ENCODE measurements at places on chromosomes 4 and X. TPM values are rescaled to one million over a fixed set of nuclear protein-coding genes. Genes with fewer than 3 reads are reported as not detected.
A peak's percentile ranks its signal among the peaks of the same experiment; 100 is the strongest.

DNA sequence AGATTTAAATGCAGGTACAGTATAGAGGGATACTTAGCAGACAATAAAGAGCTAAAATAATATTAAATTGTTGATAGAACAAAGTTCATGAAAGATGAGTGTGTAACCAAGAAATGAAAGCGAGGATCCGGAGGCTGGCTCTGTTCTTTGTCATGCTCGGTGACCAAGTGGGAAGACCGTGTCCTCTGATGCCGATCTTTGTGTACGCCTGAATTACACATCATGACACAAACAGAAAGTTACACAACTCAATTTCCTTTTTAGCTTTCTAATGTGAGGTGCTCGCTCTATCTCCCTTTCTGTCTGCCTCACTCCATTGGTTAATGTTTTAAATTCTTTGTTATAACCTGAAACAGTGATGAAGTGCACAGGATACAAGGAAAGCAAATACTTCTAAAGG lies 114.8 kb upstream of the NEIL3 start:
- no peaks in the 10 kb centered on the region for H3K36me3 ChIP-seq
- no peak overlapping the region for H3K4me3 ChIP-seq
- H3K27me3 ChIP-seq, result no peaks in the 10 kb centered on the region
- H3K4me1 ChIP-seq, result no peaks in the 10 kb centered on the region
- no peak overlapping the region for H3K27ac ChIP-seq
- DNase-seq, result no peak

- H3K36me3 ChIP-seq, result no peaks in the 10 kb centered on the region
- no peak overlapping the region for H3K4me3 ChIP-seq
- DNase-seq, result no peak
- H3K4me1 ChIP-seq, result no peaks in the 10 kb centered on the region
Observed at GRCh38 chrX:118893923-118894322, 70.3 kb downstream of the ZCCHC12 start.

The CHM gene
- total RNA-seq, result 12.0 TPM

DNA sequence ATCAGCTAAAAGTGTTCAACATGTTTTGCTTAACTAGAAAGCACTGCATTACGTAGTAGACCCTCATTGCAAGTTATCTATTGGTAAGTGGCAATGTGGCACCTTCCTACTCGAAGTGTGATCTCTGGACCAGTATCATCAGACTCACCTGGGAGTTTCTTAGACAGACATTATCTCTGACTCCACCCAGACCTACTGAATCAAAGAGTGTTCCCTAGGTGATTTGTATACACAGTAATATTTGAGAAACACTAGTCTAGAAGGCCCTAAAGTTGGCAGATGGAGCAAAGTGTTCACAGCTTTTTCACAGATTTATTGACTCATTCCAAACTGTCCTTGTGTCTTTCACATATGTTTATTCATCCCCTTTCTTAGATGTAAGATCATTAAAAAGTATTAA lies 35.7 kb downstream of the SHROOM4 start:
- H3K36me3 ChIP-seq, result no peaks in the 10 kb centered on the region
- no peaks in the 10 kb centered on the region for H3K4me1 ChIP-seq
- no peak overlapping the region for H3K4me3 ChIP-seq

DNA sequence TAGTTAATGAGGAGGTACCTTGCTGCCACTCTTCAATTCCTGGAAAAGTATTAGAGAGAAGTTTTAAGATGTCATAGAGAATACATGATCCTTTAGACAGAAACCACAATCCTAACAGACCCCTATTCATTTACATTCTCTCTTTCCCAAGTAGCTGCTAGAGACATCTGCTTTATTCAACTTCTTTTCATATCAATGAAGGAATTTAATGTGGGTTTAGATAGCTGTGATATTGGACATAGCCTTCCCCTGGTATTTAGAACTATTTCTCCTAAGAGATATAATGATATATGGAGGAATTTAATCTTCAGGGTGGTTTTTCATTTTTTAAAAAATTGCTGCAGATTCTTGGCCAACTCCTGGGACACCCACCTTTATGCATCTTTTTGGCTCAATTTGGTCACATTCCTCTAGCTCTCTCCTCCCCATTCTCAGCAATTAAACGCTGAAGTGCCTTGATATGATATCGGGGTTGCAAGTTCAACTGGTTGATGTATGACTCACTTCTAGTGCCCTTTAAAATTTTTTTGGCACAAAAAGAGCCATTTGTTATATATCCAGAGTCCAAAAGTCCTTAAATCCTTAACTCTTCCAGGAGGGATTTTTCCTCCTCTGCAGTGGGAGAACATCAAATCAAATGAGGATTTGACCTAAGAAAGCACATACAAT lies 57.6 kb downstream of the DOCK11 start:
- no peak overlapping the region for H3K4me3 ChIP-seq
- H3K27ac ChIP-seq, result no peak overlapping the region
- no peaks in the 10 kb centered on the region for H3K4me1 ChIP-seq
- DNase-seq, result no peak

The CLDN2 gene
- not detected for total RNA-seq

The KIT gene
- 16.7 TPM for total RNA-seq

The RAB28 gene
- total RNA-seq, result 182 TPM

The ARHGEF6 gene
- 16.2 TPM for total RNA-seq

The HTR2C gene
- total RNA-seq, result 1.7 TPM

- no peaks in the 10 kb centered on the region for H3K27me3 ChIP-seq
- H3K4me1 ChIP-seq, result peaks cover 24% of the 10 kb centered on the region
- H3K27ac ChIP-seq, result no peak overlapping the region
- no peak overlapping the region for H3K4me3 ChIP-seq
Observed at GRCh38 chr4:174266416-174266815, 17.1 kb downstream of the FBXO8 start.

- peaks cover 12% of the 10 kb centered on the region for H3K4me1 ChIP-seq
- H3K27ac ChIP-seq, result no peak overlapping the region
- H3K27me3 ChIP-seq, result peaks cover 9% of the 10 kb centered on the region
- no peak for DNase-seq
- no peak overlapping the region for H3K4me3 ChIP-seq
- no peaks in the 10 kb centered on the region for H3K36me3 ChIP-seq
Observed at GRCh38 chr4:1469043-1469442, 62.8 kb upstream of the NKX1-1 start.

DNA sequence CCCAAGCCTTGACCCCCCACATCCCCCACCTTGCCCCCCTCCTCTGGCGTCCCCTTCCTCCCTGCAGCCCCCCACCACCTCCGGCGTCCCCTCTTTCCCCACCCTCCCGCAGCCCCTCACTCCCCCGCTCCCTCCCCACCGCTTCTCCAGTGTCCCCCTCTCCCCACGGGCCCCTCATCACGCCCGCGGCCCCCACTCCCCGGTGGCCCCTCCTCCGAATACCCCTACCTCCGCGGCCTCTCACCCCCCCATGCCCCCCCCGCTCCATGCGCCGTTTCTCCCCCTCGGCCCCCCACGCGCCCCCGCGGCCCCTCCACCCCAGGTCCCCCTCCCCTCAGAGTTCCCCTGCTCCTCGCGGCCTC lies 562 bp downstream of the RNF212 start:
- H3K4me3 ChIP-seq, result no peak overlapping the region
- DNase-seq, result no peak
- H3K4me1 ChIP-seq, result peaks cover 12% of the 10 kb centered on the region
- H3K36me3 ChIP-seq, result no peaks in the 10 kb centered on the region
- no peak overlapping the region for H3K27ac ChIP-seq

GRCh38 chrX:107619885-107620322 lies 8.4 kb upstream of the PRPS1 start:
- H3K27me3 ChIP-seq, result no peaks in the 10 kb centered on the region
- H3K4me1 ChIP-seq, result no peaks in the 10 kb centered on the region
- H3K27ac ChIP-seq, result no peak overlapping the region
- H3K36me3 ChIP-seq, result no peaks in the 10 kb centered on the region

GRCh38 chrX:8981723-8982122 lies 52.2 kb downstream of the FAM9B start:
- H3K27ac ChIP-seq, result no peak overlapping the region
- no peak for DNase-seq
- no peaks in the 10 kb centered on the region for H3K36me3 ChIP-seq

GRCh38 chr4:76674983-76675382 lies 223.0 kb downstream of the SOWAHB start:
- H3K4me1 ChIP-seq, result no peaks in the 10 kb centered on the region
- H3K27ac ChIP-seq, result no peak overlapping the region
- no peak for DNase-seq
- H3K4me3 ChIP-seq, result no peak overlapping the region

DNA sequence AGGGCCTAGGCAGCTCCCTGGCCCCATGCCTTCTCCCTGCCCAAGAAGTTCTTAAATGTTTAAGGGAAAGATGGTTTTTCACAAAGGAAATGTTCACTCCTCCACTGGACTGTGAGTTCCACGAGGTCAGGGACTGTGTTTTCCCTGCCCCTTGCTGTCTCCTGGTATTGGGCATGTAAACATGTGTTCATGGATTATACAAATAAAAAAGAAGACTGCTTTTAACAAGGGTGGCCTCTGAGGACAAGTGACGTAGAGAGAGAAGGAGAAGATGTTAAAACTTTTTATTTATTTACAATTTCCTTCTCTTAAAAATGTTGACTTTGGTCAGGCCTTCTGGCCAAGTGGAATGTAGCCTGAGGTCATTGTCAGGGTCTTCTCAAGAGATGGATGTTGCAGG lies 66.0 kb downstream of the FHDC1 start:
- H3K36me3 ChIP-seq, result no peaks in the 10 kb centered on the region
- DNase-seq, result no peak
- peaks cover 15% of the 10 kb centered on the region for H3K4me1 ChIP-seq
- H3K27ac ChIP-seq, result no peak overlapping the region

DNA sequence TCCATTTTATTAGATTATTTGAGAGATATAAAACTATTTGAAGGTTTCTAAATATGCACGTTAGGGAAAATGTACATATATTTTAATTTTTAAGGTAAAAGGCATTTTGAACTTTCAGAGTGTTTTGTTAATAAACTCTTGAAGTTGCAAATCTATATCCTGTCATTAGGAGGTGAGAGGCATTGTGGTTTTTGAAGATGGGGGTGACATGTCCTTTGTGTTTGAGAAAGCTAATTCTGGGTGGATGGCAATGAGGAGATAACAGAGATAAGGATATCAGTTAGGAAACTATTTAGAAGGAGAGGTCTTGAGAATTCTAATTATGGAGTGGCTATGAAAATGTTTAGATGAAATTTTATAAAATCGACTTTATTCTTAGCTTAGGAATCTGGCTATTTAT lies 6.1 kb downstream of the STIM2 start:
- no peaks in the 10 kb centered on the region for H3K27me3 ChIP-seq
- H3K4me1 ChIP-seq, result peaks cover 21% of the 10 kb centered on the region

DNA sequence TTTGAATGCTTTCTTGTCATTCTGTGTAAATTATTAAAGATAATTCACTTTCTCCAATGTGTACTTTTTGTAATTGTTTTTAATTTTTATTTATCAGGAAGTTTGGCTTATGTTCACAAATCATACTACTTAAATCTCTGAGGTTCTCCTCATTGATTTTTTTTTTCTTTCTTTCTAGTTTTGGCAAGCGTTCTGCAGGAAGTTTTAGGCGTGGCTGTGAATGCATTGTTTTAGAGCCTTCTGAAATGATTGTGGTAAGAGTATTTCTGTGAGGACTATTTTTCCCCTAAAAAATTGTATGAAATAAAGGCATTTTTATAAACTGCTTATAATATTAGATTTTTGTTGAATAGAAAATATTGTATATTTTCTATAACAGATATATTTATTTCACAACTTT lies 135.8 kb downstream of the RAPGEF2 start:
- peak overlapping the region; percentile 4 for H3K27ac ChIP-seq
- no peaks in the 10 kb centered on the region for H3K36me3 ChIP-seq
- H3K27me3 ChIP-seq, result no peaks in the 10 kb centered on the region
- H3K4me1 ChIP-seq, result peaks cover 9% of the 10 kb centered on the region

The ZCCHC18 gene
- total RNA-seq, result 1.2 TPM

The SSX2 gene
- not detected for total RNA-seq

The AFAP1 gene
- total RNA-seq, result 20.4 TPM

DNA sequence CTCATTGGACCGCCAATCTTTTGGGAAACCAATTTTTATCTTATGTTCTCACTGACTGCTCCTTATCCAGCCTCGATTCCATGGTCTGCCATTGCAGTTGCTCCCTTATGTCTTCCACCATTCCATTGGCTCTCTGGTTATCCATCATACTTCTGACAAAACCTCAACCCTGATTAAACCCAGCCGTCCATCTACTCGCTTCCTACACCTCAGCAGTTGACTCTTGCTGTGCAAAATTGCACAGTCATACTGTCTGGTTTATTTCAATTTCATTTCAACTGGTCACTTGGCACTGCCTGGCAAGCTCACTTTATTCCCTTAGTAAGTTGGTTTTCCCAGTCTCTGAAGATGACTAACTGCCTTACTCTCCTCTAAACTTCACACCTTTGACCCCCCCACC lies 26.2 kb downstream of the ARL9 start:
- H3K4me1 ChIP-seq, result peaks cover 9% of the 10 kb centered on the region
- H3K27ac ChIP-seq, result no peak overlapping the region
- no peaks in the 10 kb centered on the region for H3K27me3 ChIP-seq
- DNase-seq, result no peak
- H3K36me3 ChIP-seq, result no peaks in the 10 kb centered on the region

Measured in vagina (tissue), 2 donors.